CD4-positive, alpha-beta T cell treated with Interleukin-4 for 1 hour (primary cell): ENCODE measurements at places on chromosomes 11 and 22.

DNA sequence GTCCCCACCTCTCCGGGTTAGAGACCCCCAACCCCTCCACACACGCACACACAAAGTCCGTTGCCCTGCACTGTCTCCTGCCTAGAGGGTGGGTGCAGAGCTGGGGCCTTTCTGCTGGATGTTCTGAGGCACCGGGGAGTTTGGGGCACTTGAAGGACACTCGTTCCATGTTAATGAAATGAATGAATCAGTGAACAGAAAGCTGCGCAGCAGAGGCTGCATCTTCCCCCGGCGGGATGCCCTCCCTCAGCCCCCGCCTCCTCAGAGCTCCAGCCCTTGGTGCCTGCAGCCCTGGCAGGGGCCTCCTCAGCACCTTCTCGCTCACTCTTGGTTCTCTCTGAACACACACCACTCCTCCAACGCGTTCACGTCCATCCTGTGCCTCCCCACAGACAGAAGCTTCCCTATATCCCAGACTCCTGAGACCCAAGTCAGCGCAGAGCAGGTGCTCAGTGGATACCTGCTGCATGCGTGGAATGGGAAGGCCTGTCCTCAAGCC is 611.9 kb downstream of the TBC1D22A start:
- DNase-seq = no peak

DNA sequence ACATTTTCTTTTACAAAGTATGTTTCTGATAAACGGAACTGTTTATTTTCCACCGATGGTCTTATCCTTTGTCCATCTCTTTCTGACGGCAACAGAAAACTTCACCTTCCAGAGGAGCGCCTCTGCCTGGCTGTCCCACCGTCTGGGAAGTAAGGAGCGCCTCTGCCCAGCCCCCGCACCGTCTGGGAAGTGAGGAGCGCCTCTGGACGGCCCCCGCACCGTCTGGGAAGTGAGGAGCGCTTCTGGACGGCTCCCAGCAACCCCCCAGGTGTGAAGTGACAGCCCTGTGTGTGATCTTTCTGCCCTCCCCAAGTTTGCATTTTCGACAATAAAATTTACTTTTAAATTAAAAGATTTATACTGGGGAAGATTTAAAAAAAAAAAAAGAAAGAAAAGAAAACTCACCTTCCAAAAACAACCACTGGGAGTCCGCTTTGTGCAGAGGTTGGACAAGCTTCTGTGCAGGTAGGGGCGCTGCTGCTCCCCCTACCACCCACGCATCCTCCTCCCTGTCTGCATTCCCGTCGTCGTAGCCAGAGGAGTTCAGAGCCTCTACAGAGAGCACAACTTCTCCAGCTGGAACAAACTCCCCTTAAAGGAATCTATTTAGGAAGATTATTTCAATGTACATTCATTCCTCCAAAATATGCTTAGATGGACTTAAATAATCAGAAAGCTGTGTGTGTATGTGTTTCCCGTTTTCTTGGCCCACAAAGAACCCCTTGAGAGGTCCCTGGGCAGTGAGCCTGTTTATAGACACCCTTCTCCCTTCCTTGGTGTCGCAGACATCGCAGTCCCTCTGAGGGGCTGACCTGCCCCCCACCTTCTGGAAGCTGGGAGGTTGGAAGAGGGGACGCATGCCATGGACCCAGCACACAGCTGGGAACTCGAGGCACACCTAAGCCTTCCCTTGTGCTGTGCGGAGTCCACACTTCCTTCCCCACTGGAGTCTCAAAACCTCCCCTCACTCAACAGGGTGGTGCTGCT is 849 bp upstream of the APOBEC3B start:
- DNase-seq = peak; percentile 6

GRCh38 chr11:3164552-3165151 is 458 bp downstream of the OSBPL5 start:
- no peak for DNase-seq

GRCh38 chr11:132057266-132057665 is 686.9 kb downstream of the NTM start:
- no peak for DNase-seq

DNA sequence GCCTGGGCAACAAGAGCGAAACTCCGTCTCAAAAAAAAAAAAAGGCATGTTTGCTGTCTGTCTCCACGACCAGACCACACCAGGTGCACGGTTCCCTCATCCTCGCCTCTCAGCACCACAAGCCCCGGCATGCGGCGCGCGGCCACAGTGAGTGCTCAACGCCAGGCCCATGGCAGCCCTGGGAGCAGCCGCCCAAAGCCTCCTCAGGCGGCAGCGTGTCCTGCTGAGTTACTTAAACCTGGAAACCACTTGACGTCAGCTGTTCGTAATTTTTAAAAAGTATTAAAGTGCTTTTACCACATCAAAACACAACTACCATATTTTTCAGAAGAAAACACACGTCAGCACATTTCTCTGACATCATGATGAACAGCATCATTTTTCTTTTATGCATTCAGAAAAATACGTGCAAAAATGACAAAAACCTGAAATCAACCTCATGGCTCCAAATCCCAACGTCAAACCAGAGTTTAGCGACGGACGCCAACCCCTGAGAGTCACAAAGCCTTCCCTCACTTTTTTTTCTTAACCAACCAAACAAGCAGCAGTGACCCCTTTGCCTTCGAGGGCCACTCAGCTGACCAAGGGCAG is 2.1 kb downstream of the DEAF1 start:
- peak; percentile 28 for DNase-seq
